ENCODE measurements at places on chromosomes 3 and 15. TPM values are rescaled to one million over a fixed set of nuclear protein-coding genes. Genes with fewer than 3 reads are reported as not detected.

DNA sequence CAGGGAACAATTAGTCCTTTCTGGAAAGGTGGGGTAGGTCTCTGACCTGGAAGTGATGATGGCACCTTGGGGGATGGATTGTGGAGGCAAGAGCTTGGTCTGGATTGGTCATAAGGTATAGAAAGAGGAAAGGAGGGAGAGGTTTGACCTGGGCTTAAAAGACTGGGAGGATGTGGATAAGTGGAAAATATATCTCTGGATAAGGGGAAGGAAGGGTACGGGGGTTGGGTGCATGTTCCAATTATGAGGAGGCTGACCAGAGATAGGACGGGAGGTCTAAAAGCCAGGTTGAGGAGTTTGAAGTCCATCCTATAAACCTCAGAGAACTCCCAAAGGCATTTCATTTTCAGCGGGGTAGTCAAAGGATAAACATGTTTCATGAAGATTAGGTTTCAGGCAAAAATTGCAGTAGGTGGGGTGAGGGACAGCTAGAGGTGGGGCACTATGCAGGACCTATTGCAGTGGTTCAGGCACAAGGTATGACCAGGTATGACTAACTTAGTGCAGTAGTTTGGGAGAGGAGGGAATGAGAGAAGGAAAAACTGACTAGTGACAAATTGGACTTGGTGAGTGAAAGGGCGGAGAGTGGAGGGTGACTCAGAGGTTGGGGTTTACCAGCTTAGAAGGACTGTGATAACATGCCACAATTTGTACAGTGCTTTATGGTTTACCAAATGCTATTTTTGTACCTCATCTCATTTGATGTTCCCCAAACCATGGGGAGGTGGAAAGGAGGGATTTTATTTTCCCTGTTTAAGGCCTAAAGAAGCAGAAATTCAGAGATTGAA, 10.7 kb downstream of the PDE8A start:
- H3K4me3 ChIP-seq, result no peak overlapping the region
- no peaks in the 10 kb centered on the region for H3K36me3 ChIP-seq
- H3K27ac ChIP-seq, result no peak overlapping the region
- H3K27me3 ChIP-seq, result no peaks in the 10 kb centered on the region

DNA sequence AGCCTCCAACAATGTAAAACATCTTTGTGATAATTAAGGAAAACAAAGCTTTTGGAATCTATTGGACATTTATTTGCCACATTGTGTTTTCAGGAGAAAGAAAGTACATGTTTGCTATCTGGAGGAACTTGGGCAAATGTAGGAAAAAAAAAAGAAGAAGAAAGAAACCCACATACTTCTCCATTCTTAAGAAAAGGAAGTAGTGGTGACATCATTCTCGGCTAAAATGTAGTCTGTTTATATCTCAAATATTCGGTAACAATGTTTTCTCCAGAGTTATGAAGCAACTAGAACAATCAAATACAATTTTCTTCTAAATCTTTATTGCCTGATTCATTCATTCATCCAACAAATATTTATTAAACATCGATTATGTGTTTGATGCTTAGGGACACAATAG, 2.3 kb upstream of the TGFBR2 start:
- H3K4me3 ChIP-seq, result no peak overlapping the region
- H3K36me3 ChIP-seq, result no peaks in the 10 kb centered on the region
- no peak overlapping the region for H3K27ac ChIP-seq
- H3K4me1 ChIP-seq, result peaks cover 4% of the 10 kb centered on the region
- no peak for DNase-seq

NR2F2 gene
- total RNA-seq, result 24.6 TPM

GRCh38 chr3:169744366-169745054, 20.4 kb downstream of the TERC start:
- no peak overlapping the region for H3K4me3 ChIP-seq
- no peaks in the 10 kb centered on the region for H3K36me3 ChIP-seq
- H3K4me1 ChIP-seq, result peaks cover 15% of the 10 kb centered on the region
- H3K27ac ChIP-seq, result peak overlapping the region; percentile 47
- H3K27me3 ChIP-seq, result no peaks in the 10 kb centered on the region

DNA sequence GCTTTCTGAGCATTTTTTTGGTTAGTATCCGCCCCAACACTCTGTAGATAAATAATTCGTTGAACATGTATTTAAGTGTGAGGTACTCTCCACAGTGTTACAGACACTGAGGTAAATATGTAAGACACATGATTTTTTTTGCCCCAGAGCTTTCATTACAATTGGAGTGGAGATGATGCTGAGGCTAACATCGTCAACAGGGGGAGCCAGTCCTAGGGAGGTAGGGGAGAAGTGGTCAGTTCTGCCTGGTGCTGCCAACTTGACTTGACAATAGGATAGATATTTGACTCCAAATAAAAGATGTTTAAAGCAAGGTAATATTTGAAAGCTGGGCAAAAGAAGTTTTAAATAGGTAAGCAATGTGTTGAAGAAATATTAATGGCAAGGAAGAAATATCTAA, 295.7 kb downstream of the UNC13C start:
- H3K27ac ChIP-seq, result no peak overlapping the region
- no peaks in the 10 kb centered on the region for H3K27me3 ChIP-seq
- no peak for DNase-seq
- H3K4me1 ChIP-seq, result no peaks in the 10 kb centered on the region
- no peaks in the 10 kb centered on the region for H3K36me3 ChIP-seq

DNA sequence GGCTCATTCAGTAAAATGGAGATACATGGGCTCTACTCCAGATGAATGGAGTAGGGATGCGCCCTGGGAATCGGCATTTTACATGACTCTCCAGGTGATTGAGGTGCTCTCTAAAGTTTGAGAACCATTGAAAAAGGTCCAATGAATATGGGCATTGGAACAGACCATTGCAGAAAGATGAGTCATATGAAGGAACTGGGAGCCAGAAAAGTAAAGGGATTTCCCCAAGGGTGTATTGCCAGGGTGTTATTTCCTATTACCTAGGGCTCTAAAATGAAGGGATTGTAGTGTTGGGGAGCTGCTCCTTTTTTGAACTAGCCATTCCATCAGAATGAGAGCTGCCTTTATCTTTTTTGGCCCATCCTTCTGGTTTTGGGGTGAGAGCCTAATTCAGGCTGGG, 21.7 kb downstream of the CLDN11 start:
- DNase-seq, result no peak
- H3K27ac ChIP-seq, result no peak overlapping the region
- no peaks in the 10 kb centered on the region for H3K4me1 ChIP-seq
- H3K27me3 ChIP-seq, result no peaks in the 10 kb centered on the region

Measured in neural progenitor cell (in vitro differentiated cells).